Ovary (tissue), 10 donors: ENCODE measurements at places on chromosomes 6 and 20. TPM values are rescaled to one million over a fixed set of nuclear protein-coding genes. Genes with fewer than 3 reads are reported as not detected.

The HSF2 gene
- total RNA-seq, result 28.1 TPM

The MKKS gene
- 15.0 TPM for total RNA-seq

- peaks cover under 1% of the 10 kb centered on the region for H3K4me1 ChIP-seq
- H3K27ac ChIP-seq, result no peak overlapping the region
- H3K4me3 ChIP-seq, result no peak overlapping the region
- DNase-seq, result no peak
- no peaks in the 10 kb centered on the region for H3K36me3 ChIP-seq
These were observed 228.2 kb downstream of the LY86 start for GRCh38 chr6:6816716-6817115.

- H3K36me3 ChIP-seq, result no peaks in the 10 kb centered on the region
- no peaks in the 10 kb centered on the region for H3K27me3 ChIP-seq
- no peak overlapping the region for H3K27ac ChIP-seq
These were observed 27.9 kb upstream of the CCR6 start for GRCh38 chr6:167094820-167095637.

DNA sequence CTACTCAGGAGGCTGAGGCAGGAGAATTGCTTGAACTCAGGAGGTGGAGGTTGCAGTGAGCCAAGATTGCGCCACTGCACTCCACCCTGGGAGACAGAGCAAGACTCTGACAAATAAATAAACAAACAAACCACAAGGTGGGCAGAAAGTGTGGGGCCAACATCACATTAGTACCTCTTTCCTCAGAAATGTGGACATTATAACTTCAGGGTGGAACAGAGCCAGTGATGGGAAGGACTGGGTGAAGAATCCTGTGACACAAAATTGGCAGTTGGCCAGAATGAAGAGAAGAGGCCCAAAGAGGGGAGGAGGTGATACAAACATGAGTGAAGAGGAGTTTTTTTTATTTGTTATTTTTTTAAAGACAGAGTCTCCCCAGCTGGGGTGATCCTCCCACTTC, 50.6 kb downstream of the NUP153 start:
- H3K27me3 ChIP-seq, result no peaks in the 10 kb centered on the region
- no peak for DNase-seq
- H3K27ac ChIP-seq, result no peak overlapping the region
- H3K4me1 ChIP-seq, result no peaks in the 10 kb centered on the region
- no peaks in the 10 kb centered on the region for H3K36me3 ChIP-seq
- H3K4me3 ChIP-seq, result no peak overlapping the region

GRCh38 chr6:155040901-155041650, 46.0 kb downstream of the TIAM2 start:
- DNase-seq, result no peak
- H3K27ac ChIP-seq, result no peak overlapping the region
